ENCODE measurements at places on chromosomes 3 and 15. TPM values are rescaled to one million over a fixed set of nuclear protein-coding genes. Genes with fewer than 3 reads are reported as not detected.

DNA sequence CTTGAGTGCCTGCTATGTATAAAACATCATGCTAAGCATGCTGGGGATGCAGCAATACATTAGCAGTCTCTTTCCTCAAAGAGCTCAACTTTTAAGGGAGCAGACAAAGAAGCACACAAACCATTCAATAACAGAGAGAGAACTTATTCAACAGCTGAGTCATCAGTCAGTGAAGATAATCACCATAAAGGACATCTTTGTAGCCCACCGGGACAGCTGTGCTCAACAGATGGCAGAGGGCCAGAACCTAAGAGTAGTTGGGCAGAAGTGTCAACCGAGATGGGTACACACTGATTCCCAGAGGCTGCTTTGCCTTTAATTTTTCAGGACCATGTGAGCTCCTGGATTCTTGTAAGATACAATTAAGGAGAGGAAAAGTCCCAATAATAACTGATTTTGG, 4.2 kb upstream of the RAB8B start:
- no peak overlapping the region for H3K4me3 ChIP-seq
- DNase-seq = peak; percentile 7
- H3K36me3 ChIP-seq = no peaks in the 10 kb centered on the region
- peaks cover 10% of the 10 kb centered on the region for H3K4me1 ChIP-seq

- no peaks in the 10 kb centered on the region for H3K4me1 ChIP-seq
- H3K27me3 ChIP-seq = no peaks in the 10 kb centered on the region
- no peak for DNase-seq
Measured at GRCh38 chr15:26525096-26525495, 247.8 kb downstream of the GABRB3 start.

Gene STRC
- 0.20 TPM for total RNA-seq

DNA sequence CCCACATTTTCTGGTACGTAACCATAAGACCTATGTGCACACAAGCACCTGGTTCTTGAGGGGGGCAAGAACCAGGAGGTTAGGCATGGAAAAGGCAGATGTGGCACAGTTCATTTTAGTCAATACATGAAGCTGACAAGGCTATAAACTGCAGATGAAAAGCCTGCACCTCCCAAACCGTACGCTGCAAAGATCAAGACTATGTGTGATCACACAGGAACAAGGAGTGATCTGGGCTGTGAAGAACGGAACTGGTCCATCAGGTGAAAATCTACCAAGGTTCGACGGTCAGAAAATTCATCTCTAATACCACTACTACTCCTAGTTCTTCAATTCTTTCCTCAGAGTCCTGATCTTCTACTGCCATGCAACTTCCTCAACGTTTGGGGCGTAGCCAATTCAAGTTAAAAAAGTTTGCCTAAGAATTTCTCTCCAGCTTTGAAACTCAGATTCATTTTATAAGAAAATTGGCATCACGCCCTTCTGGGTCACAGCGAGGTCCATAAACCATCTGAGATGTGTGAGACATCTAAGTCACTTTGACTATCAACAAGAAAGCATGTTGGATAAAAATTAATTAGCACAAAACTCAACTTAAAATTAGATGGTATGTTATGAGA, 41.9 kb downstream of the PLD1 start:
- no peaks in the 10 kb centered on the region for H3K4me1 ChIP-seq
- no peak for DNase-seq
- H3K27ac ChIP-seq = no peak overlapping the region
- no peaks in the 10 kb centered on the region for H3K36me3 ChIP-seq

DNA sequence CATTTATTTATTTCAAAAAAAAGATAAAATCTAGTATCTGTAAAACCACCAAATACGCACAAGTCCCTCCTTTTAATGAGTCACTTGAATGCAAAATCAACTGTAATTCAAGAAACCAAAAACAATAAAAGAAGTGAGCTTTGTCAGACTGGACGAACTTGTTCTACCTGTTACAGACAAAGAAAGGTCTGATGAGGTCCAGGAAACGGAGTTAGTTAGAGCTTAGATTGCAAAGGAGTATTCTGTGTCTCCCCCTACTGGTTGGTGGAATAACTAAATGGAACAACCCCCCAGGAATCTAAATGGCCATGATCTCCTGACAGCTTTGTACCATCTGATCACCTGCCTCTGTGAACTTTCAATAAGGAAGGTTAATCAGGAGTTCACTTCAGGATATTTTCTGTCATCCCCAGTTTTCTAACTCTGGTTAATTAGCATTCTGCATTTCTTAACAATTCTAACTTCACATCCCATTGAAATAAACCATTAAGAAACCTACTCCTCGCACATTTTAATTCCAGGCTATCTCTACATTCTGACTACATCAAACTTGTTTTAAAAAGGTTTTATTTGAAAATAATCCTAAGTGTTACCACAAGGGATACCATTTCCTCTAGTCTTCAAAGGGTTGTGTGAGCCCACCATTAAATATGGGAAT, 333.0 kb upstream of the SATB1 start:
- no peaks in the 10 kb centered on the region for H3K36me3 ChIP-seq
- H3K27me3 ChIP-seq = no peaks in the 10 kb centered on the region

GRCh38 chr15:96219681-96220080, 110.8 kb upstream of the NR2F2 start:
- DNase-seq = no peak
- H3K27me3 ChIP-seq = no peaks in the 10 kb centered on the region
- H3K4me3 ChIP-seq = no peak overlapping the region
- H3K27ac ChIP-seq = no peak overlapping the region
- H3K4me1 ChIP-seq = no peaks in the 10 kb centered on the region
- no peaks in the 10 kb centered on the region for H3K36me3 ChIP-seq

DNA sequence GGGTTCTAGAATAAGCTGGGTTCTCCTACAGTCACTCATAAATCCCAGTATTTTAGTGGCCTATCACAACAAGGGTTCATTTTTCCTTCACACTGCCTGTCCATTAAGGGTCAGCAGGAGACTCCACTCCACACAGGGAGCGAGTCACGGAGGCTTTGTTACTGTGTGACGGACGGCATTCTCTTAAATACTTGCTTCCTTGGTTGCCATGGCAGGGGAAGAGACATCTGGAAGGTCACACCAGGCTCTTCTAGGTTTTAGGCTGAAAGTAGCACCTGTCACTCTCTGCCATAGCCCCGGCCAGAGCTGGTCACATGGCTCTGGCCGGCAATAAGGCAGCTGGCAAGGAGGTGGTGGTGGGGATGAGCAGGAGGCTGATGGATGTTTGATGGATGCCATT, 89.4 kb upstream of the ANKRD34C start:
- H3K27ac ChIP-seq = peak overlapping the region; percentile 95
- H3K36me3 ChIP-seq = no peaks in the 10 kb centered on the region
- H3K4me1 ChIP-seq = no peaks in the 10 kb centered on the region

Gene OR5H1
- total RNA-seq = 0.11 TPM

Gene GOLGA8A
- total RNA-seq = 60.8 TPM

DNA sequence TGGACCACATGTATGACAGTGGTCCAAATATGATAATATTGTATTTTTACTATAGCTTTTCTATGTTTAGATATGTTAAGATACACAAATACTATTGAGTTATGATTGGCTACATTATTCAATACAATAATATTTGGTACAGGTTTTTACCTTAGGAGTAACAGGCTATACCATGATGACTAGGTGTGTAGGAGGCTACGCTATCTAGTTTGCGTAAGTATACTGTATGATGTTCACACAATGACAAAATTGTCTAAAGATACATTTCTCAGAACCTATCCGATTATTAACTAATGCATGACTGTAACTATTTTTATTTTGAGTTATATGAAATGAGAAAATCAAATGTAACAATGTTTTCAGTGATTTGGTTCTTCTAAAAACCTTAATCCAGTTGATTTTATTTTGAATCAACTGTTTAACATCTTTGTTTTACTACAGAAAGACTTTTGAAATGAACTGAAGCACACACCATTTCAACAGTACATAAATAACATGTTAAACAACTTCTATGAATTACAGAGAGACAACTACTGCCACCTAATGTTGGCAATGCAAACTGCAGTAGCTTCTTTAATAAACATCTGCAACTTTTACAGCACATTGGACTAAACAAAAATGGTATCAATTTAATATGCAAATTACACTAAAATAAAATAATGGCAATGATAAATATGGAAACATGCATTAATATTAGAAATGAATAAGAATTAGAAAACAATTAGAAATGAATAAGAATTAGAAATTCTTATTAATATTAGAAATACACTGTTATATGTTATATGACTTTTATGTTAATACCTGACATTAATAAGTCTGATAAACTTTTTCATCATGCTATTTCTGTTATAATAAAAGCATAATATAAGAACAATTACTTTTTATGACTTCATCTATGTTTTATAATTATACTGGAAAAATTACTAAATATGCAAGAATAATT, 255.7 kb downstream of the MBNL1 start:
- H3K4me3 ChIP-seq = no peak overlapping the region
- H3K27ac ChIP-seq = no peak overlapping the region
- H3K27me3 ChIP-seq = no peaks in the 10 kb centered on the region
- DNase-seq = peak; percentile 57
- H3K36me3 ChIP-seq = no peaks in the 10 kb centered on the region

DNA sequence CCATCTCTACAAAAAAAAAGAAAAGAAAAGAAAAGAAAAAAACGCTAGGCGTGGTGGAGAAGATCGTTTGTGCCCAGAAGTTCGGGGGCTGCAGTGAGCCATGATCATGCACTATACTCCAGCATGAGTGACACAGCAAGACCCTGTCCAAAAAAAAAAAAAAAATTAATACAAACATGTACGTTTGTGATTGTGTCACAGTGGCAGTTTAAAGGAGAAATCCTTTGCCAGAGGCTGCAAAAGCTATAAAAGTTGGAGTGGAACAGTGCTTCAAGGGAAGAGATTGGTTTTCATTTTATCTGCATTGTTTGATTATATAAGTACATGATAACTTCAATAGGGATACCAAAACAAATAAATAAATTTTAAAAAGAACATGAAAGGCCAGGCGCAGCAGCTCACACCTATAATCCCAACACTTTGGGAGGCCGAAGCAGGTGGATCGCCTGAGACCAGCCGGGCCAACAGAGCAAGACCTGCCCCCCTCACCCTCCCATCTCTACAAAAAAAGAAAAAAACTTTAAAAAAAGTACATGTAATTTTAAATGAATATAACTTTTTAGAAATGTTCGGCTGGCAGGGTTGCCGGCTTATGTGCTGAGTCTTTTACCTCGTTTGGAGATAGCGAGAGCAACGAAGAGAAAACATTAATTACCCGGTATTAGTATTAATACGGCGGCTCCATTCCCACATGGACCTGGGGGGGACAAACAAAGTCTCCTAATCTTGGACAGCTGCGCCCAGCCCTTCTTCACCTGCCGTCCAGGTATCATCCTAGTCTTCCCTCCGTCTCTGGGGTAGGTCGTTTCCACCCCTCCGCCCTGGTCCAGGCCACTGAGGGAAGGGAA, 573 bp upstream of the DIS3L start:
- peaks cover 1% of the 10 kb centered on the region for H3K36me3 ChIP-seq
- H3K27ac ChIP-seq = no peak overlapping the region
- H3K27me3 ChIP-seq = no peaks in the 10 kb centered on the region
- peak overlapping the region; percentile 74 for H3K4me3 ChIP-seq
- H3K4me1 ChIP-seq = peaks cover 6% of the 10 kb centered on the region

GRCh38 chr3:30078736-30079135, 527.7 kb upstream of the TGFBR2 start:
- H3K4me1 ChIP-seq = peaks cover 8% of the 10 kb centered on the region
- peaks cover 16% of the 10 kb centered on the region for H3K27me3 ChIP-seq
- no peak overlapping the region for H3K4me3 ChIP-seq
- no peak for DNase-seq
- H3K36me3 ChIP-seq = no peaks in the 10 kb centered on the region

Gene HRG
- total RNA-seq = not detected

DNA sequence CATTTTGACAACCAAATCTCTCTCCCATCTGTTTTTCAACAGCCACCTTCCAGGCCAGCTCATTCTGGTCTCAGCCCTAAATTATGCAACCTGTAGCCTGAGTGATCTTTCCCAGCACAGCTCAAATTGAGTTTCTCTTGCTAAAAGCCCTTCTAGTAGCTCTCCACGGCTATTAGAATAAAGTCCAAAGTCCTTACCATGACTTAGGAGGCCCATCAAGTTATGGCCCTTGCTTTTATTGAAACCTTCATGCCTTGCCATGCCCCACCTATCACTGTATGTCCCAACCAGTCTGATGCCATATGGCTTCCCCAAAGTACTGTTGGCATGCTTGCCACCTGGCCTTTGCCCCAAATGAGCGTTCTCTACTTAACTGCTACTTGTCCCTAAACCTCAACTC, 303.5 kb upstream of the GADL1 start:
- no peaks in the 10 kb centered on the region for H3K27me3 ChIP-seq
- no peaks in the 10 kb centered on the region for H3K4me1 ChIP-seq
- DNase-seq = no peak
- H3K4me3 ChIP-seq = no peak overlapping the region

DNA sequence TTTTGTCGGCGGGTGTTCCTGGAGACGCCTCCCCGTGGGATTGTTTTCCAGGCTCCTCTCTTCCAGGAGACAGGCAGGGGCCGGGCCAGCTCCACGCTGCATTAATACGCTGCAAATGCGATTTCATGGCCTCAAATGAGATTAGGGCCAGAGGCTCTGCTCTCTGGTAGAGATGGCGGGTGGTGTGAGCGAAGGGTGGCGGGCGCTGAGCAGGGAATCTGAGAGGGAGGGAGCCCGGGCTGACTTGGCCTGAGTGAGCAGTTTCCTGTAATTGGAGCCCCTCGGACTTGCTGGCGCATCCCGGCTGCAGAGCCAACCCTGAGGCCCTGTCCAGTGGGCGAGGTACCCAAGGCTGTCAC, 7.4 kb upstream of the CCDC33 start:
- no peak overlapping the region for H3K4me3 ChIP-seq
- H3K36me3 ChIP-seq = no peaks in the 10 kb centered on the region
- H3K4me1 ChIP-seq = peaks cover 7% of the 10 kb centered on the region
- no peaks in the 10 kb centered on the region for H3K27me3 ChIP-seq

DNA sequence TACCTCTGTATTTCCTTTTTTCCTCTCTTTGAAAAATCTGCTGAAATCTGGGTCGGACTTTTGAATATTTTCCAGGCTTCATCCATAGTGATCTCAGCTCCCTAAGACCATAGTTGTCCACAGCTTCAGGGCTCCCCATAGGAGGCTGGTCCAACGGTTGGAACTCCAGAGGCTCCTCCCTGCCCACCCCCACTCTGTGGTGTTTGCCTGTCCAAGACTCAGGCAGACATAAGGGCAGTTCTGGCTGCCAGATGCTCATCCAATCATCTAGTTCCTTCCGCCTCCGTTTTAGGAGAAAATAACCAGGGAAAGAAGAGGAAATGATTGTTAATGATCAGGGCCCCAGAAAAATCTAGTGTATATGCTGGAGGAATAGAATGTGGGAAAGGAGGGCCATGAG, 27.9 kb upstream of the PRTG start:
- no peak overlapping the region for H3K27ac ChIP-seq
- no peak overlapping the region for H3K4me3 ChIP-seq
- no peaks in the 10 kb centered on the region for H3K36me3 ChIP-seq
- peaks cover 4% of the 10 kb centered on the region for H3K27me3 ChIP-seq
- DNase-seq = no peak
- no peaks in the 10 kb centered on the region for H3K4me1 ChIP-seq

GRCh38 chr3:72768936-72769335, 79.3 kb downstream of the SHQ1 start:
- peaks cover 41% of the 10 kb centered on the region for H3K4me1 ChIP-seq
- no peak for DNase-seq
- H3K27ac ChIP-seq = no peak overlapping the region
- H3K36me3 ChIP-seq = no peaks in the 10 kb centered on the region
- no peaks in the 10 kb centered on the region for H3K27me3 ChIP-seq

Measured in endodermal cell (in vitro differentiated cells).